ENCODE measurements at places on chromosomes 5 and 9.

GRCh38 chr9:76987594-76988200, 31.8 kb upstream of the FOXB2 start:
- DNase-seq, result no peak

- no peak for DNase-seq
These were observed at the start of gene TMED9 for GRCh38 chr5:177592010-177592834. Gene TMED9, plus strand, starts transcription at chr5:177592203. Its CDS starts 12 bp downstream, at chr5:177592215.

- no peak for DNase-seq
These were observed 121.5 kb downstream of the EHMT1 start for GRCh38 chr9:137740312-137740711.

- DNase-seq, result no peak
These were observed 43.3 kb downstream of the NCS1 start for GRCh38 chr9:130215341-130216119.

GRCh38 chr5:29614206-29614605, 1579.3 kb upstream of the CDH6 start:
- no peak for DNase-seq

- no peak for DNase-seq
These were observed 563.9 kb downstream of the ANXA1 start for GRCh38 chr9:73715591-73715990.

- DNase-seq, result no peak
These were observed 9.9 kb upstream of the SPARC start for GRCh38 chr5:151696470-151697061.

- DNase-seq, result no peak
These were observed 20.9 kb downstream of the HBEGF start for GRCh38 chr5:140325486-140325885.

- DNase-seq, result no peak
These were observed 575.8 kb upstream of the CLINT1 start for GRCh38 chr5:158434749-158435148.
